ENCODE measurements at places on chromosomes 1 and 21. TPM values are rescaled to one million over a fixed set of nuclear protein-coding genes. Genes with fewer than 3 reads are reported as not detected.

- H3K4me1 ChIP-seq: no peaks in the 10 kb centered on the region
- no peak overlapping the region for H3K27ac ChIP-seq
- no peak overlapping the region for H3K4me3 ChIP-seq
Measured at GRCh38 chr1:17629460-17629859, 90.0 kb downstream of the ARHGEF10L start.

The CCDC28B gene
- total RNA-seq: 6.7 TPM

- no peak overlapping the region for H3K27ac ChIP-seq
- H3K4me3 ChIP-seq: no peak overlapping the region
- no peaks in the 10 kb centered on the region for H3K36me3 ChIP-seq
- peaks cover 4% of the 10 kb centered on the region for H3K27me3 ChIP-seq
- no peaks in the 10 kb centered on the region for H3K4me1 ChIP-seq
Measured at GRCh38 chr1:220928725-220929300, 49.6 kb downstream of the HLX start.

DNA sequence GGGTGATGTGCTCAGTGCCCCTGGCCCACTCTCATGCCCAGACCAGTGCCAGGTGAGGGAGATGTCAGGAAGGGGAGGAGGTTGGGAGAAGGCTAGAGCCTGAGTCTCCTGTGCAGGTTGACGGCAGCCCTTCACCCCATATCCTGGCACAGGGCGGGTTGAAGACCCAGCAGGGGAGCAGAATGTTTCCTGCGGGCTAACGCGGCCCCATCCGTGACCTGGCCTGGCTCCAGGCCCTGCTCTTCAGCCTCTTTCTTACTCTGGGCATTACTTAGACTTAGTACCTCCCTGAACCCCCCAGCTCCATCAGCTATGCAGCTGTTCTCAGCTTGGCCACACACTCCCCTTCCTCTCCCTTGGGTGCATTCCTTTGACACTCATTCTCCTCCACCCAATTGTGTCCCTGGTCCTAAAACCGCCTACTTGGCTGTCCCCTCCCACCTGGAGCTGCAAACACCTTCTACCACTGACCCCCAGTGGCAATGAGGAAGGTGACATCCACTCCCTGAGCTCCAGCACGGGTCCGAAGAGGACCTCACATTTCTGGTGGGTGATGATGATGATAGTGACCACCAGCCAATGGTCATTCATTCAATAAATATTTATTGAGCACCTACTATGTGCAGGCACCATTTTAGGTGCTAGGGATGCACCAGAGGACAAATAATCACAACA, 179.0 kb downstream of the PTPRU start:
- no peak overlapping the region for H3K4me3 ChIP-seq
- H3K27ac ChIP-seq: no peak overlapping the region
- DNase-seq: no peak
- no peaks in the 10 kb centered on the region for H3K27me3 ChIP-seq
- H3K36me3 ChIP-seq: no peaks in the 10 kb centered on the region
- no peaks in the 10 kb centered on the region for H3K4me1 ChIP-seq

Measured in naive thymus-derived CD4-positive, alpha-beta T cell (primary cell).